Stimulated activated CD4-positive, alpha-beta T cell treated with anti-CD3 and anti-CD28 coated beads, Interleukin-4, amount 100 ng/mL, for 4 hours (primary cell): ENCODE measurements at places on chromosomes 7 and 10.

DNA sequence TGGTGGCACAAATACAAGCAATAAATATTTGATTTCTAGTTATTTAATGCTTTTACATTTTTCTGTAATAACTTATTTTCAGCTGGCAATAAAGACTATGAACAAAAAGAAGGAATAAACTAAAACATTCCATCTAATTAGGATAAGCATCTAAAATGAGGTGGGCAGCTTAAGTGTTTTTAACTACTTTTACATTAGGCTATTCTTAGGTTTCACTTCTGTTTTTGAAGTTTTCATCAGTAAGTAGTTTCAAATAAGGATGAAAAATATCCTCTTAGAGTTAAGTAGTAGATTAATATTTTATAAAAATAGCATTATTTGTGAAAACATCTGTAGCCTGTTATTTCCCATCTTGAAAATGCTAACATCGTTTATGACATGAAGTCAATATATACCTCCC lies 15.9 kb downstream of the NT5C2 start:
- DNase-seq, result no peak

- no peak for DNase-seq
These were observed 37.7 kb downstream of the COA1 start for GRCh38 chr7:43691611-43692010.

GRCh38 chr7:92723205-92723604 lies 113.2 kb downstream of the CDK6 start:
- DNase-seq, result no peak

DNA sequence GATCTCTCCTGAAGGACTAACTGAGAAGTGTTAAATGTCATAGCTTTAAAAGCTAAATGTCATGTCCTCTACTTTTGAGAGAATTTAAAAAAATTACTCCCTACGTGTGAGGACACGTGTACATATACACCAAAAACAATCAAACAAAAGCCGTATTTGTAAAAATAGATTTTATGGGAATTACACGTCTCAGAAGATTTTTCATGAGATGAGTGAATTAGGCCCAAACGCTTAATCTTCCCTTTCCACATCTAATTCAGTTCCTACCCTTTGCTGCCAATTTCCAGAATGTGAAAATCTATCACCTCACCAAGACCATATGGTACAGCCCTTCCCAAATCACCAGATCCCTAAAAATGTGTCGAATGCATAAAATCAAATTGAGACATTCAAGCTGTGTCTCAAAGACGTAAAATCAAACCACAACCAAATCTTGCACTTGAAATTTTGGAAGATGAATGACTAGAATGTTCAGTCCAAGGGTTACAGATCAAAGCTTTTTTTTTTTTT lies 1.0 kb upstream of the CTTNBP2 start:
- no peak for DNase-seq

DNA sequence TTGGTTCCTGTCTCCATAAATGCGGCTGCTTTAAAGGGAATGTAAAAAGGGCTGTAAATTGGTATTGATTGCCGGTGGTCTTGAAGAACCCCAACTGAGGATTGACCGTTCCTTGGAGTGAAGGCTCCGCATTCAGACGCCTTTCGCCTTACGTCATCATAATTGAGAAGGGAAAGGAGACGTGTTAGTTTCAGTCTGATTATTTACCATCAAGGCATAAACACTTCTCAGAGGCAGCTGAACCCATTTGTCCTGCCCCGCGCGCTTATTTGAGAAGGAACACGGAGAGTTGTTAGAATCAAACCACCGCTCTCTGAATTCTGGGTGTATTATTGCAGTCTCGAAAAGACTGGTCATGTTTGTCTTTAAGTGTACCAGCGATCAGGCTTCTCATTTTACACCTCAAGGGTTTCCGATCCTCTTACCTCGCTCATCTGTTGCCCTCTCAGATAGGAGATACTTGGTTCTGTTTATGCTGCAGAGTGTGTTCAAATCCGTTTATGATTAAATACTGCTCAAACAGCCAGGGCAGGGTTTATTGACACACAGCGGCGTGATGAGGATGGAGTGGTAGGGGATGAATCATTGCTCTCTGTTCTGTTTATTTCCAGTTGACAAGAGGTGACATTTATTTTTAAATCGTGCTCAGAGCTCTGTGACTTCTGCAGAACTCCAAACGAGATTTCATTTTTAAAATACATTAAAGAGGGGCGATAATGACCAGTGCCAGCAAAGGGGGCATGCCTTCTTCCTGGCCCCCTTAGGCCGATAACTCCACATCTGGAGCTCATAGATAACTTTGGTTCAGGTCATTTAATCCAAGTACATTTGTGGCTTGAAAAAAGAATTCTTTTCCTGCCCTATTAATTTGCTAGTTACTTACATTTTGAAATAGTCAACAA lies 30.4 kb downstream of the FOXK1 start:
- DNase-seq, result no peak

- DNase-seq, result no peak
These were observed 233.2 kb upstream of the PRKCQ start for GRCh38 chr10:6813306-6813705.

DNA sequence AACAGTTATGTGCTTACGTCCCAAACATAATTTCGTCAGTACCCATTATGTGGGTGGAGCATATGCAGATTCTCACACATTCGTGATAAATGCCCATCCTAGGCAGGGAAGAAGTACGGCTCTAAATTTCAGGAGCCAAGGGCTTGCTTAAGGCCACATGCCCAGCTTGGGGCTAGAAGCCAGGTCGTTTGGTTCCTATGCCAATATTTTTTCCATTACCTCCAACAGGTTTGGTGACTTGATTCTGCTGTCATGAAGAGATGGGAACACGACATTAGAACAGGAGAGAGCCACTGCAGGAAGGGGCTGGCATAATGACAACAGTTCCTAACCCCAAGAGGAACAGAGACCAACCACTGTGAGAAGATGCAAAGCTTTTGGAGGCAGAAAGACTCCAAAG lies 85.1 kb downstream of the HIPK2 start:
- DNase-seq, result no peak

- no peak for DNase-seq
These were observed 36.6 kb downstream of the ADCY1 start for GRCh38 chr7:45610660-45611299.
